ENCODE measurements at places on chromosomes 4 and X.
A peak's percentile ranks its signal among the peaks of the same experiment; 100 is the strongest.

GRCh38 chr4:94171616-94172015 lies 36.0 kb upstream of the SMARCAD1 start:
- DNase-seq, result no peak

GRCh38 chr4:15521442-15522039 lies 51.9 kb downstream of the CC2D2A start:
- no peak for DNase-seq

DNA sequence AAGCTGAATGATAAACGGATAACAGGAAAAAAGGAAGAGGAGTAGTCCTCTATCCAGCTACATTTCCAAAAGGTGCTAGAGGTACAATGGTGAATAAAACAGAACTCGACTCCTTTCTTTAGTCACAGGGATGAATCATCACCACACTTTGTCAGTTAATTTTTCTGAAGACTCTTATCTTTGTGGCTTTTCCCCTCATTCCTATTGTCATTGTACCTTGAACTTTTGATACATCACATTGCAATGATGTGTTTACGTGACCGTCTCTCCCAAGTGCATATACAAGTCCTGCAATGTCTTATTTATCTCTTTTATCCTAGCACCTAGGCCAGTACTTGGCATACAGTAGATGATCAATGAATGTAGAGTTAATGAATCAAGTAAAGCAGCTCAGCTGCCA lies 134.7 kb downstream of the LHFPL1 start:
- DNase-seq, result no peak

- DNase-seq, result peak; percentile 43
Measured at GRCh38 chrX:80285131-80285773, 135.0 kb upstream of the TENT5D start.

- DNase-seq, result no peak
Measured at GRCh38 chr4:186714006-186714675, 9.5 kb downstream of the FAT1 start.

DNA sequence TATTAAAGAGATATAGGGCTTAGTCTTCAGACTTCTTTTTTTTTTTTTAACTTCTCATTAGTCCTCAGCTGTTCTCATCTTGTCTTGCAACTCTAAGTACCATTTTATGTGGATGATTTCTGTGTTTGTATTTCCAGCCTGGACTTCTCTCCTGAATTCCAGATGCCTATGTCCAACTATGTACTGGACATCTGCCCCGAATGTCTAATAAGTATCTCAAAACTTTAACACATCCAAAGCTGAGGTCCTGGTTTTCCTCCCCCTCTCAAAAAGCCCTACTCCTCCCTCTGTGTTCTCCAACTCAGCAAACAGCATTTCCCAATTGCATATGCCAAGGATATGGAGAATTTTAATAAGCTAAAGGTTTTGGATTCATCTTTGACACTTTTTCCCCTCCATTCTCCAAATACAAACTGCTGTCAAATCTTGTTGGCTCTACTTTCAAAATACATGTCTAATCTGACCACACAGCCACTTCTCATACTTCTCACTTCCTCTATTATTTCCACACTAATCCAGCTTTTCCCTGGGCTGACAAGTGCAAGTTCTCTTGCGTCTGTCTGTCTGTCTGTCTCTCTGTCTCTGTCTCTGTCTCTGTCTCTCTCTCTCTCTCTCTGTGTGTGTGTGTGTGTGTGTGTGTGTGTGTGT lies 79.8 kb downstream of the CLCN5 start:
- no peak for DNase-seq

All from NCI-H526 (cell line).